ENCODE measurements at places on chromosomes 7 and 10.
A peak's percentile ranks its signal among the peaks of the same experiment; 100 is the strongest.

DNA sequence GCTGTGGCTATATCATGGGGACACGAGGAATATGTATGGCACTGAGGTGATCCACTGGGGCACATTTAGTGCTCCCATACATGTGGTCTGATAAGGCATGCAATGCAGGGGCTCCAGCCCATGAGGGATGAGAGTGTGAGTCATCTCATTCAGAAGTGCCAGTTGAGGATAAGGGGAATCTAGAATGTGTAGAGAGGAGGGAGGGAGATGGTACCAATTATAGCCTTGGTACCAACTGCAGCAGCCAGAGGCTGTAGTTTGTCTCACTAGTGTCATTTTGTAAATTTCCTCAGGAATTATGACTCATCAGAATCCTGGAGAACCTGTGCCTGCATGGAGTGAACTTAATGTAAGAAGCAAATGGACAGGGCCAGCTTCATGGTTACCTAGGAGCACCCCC lies 46.2 kb downstream of the LAMB4 start:
- DNase-seq: no peak

- peak; percentile 14 for DNase-seq
Observed at GRCh38 chr7:24024276-24025068, 259.5 kb upstream of the NPY start.

DNA sequence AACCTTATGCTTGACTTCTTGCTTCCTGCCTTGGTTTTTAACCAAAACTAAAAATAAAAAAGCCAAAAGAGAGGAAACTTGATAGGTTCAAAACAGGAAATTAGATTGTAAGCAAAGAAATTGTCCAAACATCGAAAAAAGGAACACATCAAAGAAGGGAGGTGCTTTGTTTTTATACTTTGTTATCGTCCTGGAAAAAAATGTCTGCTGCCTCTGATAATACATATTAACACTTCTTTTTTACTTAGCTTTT lies 286.6 kb upstream of the C7orf33 start:
- no peak for DNase-seq

DNA sequence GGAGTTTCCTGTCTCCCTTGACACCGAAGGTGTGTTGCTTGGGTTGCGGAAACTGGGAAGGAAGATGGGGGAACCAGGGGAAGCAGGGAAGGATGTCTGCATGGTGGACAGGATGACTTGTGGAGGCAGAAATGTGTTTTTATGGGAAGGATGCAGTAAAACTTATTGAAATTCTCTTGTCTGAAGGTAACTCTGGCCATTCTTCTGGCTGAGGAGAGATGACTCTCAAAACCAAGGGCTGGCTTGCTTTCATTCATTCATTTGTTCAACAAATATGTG lies 1.5 kb downstream of the UBTD1 start:
- DNase-seq: no peak

- DNase-seq: no peak
Observed at GRCh38 chr10:108597031-108597430, 1326.3 kb downstream of the XPNPEP1 start.

DNA sequence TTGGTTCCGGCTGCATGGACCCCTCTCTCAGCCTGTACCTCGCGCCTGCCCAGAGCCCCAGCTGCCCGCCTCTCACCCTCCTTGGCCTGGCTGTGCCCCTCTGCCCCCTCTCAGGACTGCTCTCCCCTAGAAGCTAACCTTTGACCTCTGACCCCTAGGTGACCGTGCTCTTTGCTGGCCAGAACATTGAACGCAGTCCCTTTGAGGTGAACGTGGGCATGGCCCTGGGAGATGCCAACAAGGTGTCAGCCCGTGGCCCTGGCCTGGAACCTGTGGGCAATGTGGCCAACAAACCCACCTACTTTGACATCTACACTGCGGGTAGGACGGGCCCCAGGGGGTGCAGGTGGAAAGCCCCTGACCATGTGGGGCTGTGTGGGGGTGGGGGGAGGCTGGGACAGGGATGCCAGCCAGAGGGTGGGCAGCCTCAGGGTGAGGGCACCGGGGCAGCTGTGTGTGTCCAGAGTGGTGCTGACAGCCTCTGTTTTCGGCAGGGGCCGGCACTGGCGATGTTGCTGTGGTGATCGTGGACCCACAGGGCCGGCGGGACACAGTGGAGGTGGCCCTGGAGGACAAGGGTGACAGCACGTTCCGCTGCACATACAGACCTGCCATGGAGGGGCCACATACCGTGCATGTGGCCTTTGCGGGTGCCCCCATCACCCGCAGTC lies 8.0 kb downstream of the FLNC start:
- DNase-seq: no peak

GRCh38 chr7:25060487-25061055 lies 64.5 kb downstream of the CYCS start:
- no peak for DNase-seq

DNA sequence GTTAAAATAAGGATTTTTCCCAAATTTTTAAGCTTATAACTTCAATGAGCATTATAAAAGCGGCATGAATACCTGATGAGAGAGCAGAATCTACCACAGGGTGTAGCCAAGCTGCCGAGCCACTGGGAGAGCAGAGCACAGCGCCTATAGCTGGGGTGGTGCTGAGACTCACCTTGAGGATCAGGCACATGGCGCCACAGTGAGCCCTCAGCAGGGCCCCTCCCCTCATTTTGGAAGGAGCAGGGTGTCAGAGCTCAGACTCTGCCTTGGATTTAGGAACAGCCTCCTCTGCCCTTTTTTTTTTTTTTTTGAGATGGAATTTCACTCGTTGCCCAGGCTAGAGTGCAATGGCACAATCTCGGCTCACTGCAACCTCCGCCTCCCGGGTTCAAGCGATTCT lies 118.6 kb downstream of the SRPK2 start:
- DNase-seq: no peak

- DNase-seq: no peak
Observed at GRCh38 chr7:92830532-92831110, 5.8 kb downstream of the CDK6 start.

DNA sequence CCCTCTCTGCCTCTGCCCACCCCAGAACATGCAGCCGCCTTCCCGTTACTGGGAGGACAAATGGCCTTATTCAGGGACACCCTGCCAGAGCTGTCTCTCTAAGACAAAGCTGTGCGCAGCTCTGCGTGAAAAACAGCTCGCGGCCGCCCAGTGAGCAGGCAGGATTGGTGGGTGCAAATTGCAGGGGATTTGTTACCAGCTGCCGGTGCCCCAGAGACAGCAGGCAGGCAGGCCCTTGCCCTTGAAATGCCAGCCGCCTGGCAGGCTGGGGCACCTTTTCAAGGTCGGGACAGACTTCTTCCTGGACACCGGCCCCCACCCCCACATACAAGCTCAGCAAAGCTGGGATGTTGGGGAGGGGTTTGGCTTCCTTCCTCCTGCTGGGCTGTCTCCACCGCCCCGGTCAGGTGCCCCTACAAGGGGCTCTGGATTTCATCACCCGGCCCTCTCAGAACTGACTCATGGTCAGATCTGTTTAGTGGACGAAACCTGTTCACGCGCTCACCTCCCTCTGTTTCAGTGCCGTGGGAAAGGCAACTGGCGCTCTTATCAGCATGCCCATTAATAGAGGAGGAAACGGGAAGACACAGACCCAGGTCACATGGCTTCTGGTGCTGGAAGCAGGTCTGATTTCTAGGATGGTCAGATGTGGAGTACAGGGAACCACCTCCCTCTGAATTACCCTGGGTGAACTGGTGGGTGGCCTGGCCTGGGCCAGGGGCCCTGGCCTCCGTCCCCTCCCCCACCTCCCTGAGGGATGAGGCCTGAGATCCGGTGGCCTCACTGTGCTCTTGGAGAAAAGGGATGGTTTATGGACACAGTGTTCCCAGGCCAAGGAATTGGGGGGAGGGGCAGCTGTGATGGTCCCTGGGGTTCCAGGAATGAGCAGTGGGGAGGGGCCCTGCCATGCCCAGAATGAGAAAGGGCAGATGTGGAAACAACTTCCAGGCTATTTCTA lies 123.9 kb upstream of the PPIF start:
- DNase-seq: no peak

GRCh38 chr10:55446441-55447002 lies 645.5 kb upstream of the PCDH15 start:
- DNase-seq: no peak

DNA sequence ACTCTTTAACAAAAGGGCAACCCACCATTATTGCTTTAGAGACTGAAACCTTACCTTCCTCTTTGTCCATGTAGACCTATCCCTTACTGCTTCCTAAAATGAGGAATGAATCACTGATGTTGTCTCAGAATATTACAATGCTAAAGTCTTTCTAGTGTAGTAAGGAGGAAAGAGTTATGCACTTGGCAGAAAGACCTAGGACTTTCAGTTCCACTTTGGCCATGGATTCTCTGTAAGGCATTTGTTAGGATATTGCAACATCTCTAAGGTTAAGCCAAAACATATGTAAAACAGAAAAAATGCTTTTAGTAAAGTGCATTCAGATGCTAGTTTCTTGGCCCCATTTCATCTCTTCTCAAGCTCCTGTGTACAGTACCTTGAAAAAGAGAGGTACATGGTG lies 230.9 kb downstream of the PARD3 start:
- DNase-seq: no peak

GRCh38 chr10:16835228-16835627 lies 18.0 kb upstream of the RSU1 start:
- no peak for DNase-seq

DNA sequence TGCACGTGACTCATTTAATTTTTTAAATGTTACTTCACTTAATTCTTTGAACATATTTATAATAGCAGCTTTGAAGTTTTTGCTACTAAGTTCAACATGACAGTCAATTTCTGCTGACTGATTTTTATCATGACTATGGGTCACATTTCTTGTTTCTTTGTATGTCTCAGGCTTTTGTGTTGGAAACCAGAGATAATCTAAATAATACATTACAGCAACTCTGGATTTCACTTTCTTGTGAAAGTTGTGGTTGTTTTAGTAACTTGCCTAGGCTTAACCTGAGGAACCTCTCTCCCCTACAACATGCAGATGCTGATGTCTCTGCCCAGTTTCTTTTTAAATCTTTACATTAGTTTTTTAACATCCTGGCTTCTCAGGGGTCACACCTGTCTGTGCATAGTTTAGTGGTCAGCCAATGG lies 180.8 kb downstream of the CCDC71L start:
- DNase-seq: no peak

DNA sequence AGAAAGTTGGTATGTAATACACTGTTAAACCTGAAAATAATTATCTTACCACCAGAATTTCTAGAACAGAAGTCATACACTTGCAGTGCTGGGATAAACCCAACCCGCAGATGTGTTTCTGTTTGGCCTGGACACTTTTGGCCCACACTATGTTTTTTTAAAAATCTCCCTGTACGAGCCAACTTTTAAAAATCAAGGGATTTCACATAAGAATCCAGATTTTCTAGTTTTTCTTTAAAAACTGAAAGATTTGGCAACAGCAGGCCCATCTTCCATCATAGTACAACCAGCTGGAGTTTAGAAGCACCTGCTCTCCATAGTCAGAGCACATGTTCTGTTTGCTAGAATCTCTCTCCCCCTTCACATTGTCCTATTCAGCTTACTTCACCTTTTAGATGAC lies 74.0 kb downstream of the TLL2 start:
- no peak for DNase-seq

GRCh38 chr7:23918286-23918685 lies 208.3 kb downstream of the STK31 start:
- DNase-seq: no peak

GRCh38 chr10:115026056-115026745 lies 67.0 kb upstream of the ATRNL1 start:
- peak; percentile 17 for DNase-seq

DNA sequence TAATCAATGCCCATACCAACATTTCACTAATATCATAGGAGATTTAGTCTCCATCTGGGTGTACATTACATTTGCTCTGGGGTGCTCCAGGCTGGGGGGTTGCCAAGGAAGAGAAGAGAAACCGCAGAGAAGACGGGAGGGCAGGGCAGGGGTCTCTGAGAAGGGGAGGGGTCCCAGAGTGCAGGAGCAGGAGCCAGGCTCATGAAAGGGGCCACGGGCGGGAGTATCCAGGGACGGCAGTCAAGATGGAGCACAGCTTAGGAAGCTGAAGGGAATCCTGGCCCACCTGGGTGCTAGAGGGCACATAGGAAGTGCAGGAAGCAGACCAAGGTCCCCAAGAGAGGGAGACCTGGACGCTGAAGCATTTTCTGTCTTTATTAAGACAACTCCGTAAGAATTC lies 2.2 kb downstream of the LEP start:
- DNase-seq: no peak

DNA sequence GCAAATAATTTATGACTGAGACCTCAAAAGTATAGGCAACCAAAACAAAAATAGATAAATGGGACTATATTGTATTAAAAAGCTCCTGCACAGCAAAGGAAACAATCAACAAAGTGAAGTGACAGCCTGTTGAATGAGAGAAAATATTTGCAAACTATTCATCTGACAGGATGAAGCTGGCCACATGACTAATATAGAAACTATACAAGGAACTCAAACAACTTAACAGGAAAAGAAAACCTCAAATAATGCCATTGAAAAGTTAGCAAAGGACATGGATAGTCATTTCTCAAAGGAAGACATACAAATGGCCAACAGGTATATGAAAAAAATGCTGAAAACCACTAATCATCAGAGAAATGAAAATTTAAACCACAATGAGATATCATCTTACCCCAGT lies 245.1 kb downstream of the STK31 start:
- DNase-seq: no peak

GRCh38 chr10:11684717-11685645 lies 57.2 kb upstream of the ECHDC3 start:
- DNase-seq: no peak

DNA sequence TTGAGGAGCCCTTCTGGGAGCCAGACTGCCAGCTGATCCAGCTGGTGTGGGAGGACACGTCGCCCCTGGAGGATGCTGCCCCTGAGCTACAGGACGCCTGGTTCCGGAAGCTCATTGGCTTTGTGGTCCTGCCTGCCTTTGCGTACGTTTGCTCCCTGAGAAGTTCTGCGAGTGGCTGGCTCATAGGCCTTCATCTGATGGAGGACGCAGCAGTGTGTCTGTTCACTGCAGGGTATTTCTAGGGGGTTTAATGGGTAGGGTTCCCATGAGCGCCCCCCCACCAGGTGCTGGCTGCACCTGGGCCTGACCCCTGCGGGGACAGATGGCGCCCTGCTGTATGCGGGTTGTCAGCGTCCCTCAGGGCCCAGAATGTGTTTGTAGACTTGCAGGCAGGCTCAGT lies 5.0 kb downstream of the PAOX start:
- DNase-seq: no peak

Measured in WERI-Rb-1 (cell line).